Right hindlimb (tissue), 1 donor: ENCODE measurements at places on chromosomes 1 and 21.

- DNase-seq = no peak
Measured at GRCh38 chr21:30251781-30252180, 31.0 kb downstream of the KRTAP24-1 start.

- no peak for DNase-seq
Measured at GRCh38 chr1:243343970-243344937, 88.4 kb downstream of the SDCCAG8 start.

- no peak for DNase-seq
Measured at GRCh38 chr1:96090134-96090533, 631.5 kb upstream of the PTBP2 start.

- no peak for DNase-seq
Measured at GRCh38 chr21:33314111-33314510, 10.7 kb upstream of the IFNAR1 start.

DNA sequence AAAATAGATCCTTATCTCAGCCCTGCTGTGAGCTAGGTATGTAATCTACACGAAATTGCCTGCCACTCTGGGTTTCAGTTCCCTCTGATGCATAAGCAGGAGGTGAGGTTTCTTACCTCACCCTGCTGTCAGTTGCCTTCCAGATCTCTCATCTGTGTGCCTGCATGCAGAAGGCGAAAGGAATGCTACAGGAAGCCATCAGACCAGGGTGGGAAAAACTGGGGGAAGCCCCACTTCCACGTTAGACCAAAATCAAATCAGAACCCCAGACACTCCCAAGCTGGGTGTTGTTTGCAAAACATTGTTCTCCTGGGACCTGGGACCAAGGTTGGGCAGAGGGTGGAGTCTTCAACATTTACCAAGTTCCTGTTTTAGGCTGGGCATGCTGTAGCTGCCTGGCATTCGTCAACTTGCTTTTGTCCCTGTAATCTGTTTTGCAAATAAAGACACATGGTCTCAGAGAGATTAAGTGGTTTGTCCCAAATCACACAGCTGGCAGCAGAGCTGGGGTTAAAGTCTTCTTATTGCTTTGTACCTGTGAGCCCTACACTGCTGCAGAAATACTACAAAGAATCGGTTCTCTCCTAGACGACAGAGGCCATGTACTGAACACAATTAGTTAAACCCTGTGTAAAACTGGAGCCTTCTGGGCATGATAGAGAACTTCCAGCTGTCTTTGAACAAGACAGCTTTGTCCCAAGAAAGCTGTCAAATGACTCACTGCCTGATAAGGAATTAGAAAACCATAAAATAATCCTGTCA is 389.7 kb upstream of the RUNX1 start:
- no peak for DNase-seq

DNA sequence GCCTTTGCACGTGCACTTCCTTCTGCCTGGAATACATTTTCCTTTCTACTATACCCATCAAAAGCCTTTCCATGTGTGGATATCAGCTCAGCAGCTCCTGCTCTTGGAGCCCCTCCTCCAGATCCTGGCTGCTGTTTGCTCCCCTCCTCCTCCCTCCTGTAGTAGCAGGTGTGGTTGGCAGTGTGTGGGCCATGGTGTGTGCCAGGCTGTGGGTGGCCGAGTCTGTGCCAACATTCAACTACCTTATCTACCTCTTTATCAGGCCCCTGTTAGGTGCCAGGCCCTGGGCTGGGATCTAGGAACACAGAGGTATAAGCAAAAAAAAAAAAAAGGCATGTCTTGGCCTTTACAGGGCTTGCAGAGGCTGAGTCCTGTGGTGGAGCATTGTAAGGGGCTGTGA is 180.6 kb upstream of the JUN start:
- no peak for DNase-seq

DNA sequence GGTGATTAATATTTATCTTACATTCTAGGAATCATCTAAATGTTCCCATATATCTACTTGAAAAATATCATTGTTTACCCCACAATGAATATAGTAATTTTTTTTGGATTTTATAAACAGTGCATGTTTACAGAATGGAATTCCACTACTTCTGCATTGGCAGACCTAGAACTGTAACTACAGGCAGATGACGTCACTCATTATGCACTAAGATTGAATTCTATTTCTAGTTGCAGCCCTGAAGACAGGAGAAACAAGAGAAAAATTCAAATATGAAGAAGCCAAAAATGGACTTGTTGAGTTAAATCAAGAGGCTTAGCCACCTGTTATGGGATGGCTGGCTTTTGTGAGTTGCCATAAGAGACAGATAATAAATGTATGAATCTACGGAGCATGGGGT is 364.7 kb downstream of the PCP4 start:
- no peak for DNase-seq
